ENCODE measurements at places on chromosomes 3 and 15.

DNA sequence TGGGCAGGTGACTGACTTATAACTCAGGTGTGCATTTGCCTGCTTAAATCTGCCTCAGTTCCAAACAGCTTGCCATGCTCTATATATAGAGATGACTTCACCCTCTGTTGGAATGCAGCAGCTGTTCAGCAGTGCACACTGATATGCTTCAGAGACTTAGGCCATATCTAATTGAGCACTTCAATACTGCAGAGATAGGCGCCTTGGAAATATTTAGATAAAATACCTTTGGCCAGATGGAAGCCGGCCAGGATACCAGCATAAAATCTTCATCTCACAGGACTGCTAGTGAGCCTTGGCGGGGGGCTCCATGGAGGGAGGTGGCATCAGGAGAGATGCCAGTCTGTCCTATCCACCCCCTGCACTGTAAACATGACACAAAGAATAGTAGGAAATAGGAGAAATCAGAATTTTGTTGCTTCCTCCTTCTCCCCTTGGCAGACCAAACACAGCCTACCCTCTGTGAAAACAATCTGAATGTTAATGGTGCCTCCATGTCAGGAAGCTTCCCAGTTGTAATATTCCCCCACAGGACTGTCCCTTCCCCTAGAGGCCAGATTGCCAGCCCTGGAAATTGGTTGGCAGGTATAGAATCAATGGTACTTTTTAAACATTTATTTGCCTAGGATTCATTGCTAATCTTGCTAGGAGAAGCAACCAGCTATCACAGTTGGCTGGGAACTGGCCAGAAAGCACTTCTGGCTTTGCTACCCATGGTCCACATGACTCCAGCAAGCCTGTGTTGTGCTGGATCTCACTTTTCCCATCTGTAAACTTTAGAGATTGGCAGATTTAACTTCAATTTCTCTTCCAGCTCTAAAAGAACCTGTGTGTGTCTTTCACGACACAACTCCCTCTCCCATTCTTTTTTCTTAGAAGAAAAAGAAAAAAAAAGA is 215.5 kb upstream of the KCNMB2 start:
- no peak for DNase-seq

- no peak for DNase-seq
These were observed 16.6 kb downstream of the EIF4E3 start for GRCh38 chr3:71708476-71709105.

DNA sequence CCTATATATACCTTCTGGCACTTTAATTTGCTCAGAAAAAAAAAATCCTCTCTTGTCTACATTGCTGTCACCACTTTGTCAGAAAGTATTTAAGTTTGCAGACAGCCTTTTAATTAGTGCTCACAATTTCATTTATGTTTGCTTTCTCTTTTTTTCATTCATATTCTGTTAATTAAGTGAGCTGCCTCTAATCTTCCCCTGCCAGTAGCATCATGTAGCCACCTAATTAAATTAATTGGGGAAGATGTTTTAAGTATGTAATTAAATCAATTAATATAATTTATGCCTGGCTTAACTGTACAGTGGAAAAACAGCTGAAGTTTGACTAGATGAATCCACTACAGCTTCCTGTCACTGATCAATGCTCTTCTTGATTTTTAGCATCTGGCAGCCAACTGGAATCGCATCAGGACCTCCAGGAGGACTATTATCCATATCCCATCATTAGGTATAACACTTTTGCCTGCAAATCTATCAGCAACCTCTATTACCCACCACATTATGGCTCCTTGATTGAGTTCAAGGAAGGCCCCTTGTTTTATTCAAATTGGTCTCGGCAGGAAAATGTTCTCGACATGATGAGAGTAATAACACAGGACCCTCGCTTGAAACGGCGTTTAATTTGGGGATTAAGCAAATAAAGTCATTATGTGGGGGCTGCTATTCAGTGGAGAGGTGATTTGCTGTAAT is 118.5 kb downstream of the IQCH start:
- no peak for DNase-seq

GRCh38 chr15:80404761-80405553 is 775 bp downstream of the ARNT2 start:
- no peak for DNase-seq

DNA sequence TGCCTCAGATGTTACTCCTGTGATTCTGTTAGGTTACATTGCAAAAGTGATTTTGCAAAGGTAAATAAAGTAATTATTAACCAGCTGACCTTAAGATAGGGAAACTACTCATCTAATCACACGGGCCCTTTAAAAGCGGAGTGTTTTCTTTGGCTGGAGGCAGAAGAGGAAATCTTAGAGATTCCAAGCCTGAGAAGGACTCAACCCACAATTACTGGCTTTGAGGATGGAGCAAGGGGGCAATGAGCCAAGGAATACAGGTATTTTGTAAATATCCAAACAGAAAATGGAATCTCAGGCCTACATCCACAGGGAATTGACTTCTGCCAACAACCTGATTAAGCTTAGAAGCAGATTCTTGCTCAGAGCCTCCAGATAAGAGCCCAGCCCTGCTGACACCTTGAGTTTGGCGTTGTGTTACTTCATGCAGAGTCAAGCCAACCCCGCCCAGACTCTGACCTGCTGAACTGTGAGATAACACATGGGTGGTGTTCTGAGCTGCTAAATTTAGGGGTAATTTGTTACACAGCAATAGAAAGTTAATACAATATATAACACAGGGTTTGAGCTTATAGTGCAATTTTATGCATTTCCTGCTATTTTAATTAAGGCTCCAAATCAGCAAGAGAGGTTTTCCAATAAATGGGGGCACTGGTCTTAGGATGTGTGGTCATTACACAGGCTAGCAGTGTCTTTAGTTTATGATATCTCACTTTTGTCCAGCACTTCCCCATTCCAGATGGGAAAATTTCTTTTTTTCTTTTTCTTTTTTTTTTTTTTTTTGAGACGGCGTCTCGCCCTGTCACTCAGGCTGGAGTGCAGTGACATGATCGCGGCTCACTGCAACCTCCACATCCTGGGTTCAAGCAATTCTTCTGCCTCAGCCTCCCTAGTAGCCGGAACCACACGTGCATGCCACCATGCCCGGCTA is 19.5 kb downstream of the NFKBIZ start:
- DNase-seq, result no peak

GRCh38 chr3:150972366-150973071 is at the start of gene CLRN1:
Gene CLRN1 (minus strand): TSS chr3:150972727. CDS start chr3:150972708, 19 bp downstream.
- DNase-seq, result no peak

DNA sequence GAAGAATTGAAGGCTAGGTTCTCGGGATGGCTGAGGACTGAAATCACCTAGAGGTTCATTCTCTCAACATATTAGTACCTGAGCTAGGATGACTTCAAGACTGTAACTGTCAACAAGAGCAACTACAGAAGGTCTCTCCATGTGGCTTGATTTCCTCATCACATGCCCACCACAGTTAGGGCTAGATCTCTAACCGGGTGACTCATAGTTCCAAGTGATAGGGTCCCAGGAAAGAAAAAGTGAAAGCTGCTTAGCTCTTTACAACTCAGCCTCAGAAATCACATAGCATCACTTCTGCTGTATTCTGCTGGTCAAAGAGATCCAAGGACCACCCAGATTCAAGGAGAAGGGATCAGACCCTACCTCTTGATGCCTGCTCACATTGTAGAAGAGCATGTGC is 165.4 kb upstream of the AGTR1 start:
- no peak for DNase-seq

GRCh38 chr15:82812994-82813393 is 3.6 kb downstream of the WHAMM start:
- no peak for DNase-seq

DNA sequence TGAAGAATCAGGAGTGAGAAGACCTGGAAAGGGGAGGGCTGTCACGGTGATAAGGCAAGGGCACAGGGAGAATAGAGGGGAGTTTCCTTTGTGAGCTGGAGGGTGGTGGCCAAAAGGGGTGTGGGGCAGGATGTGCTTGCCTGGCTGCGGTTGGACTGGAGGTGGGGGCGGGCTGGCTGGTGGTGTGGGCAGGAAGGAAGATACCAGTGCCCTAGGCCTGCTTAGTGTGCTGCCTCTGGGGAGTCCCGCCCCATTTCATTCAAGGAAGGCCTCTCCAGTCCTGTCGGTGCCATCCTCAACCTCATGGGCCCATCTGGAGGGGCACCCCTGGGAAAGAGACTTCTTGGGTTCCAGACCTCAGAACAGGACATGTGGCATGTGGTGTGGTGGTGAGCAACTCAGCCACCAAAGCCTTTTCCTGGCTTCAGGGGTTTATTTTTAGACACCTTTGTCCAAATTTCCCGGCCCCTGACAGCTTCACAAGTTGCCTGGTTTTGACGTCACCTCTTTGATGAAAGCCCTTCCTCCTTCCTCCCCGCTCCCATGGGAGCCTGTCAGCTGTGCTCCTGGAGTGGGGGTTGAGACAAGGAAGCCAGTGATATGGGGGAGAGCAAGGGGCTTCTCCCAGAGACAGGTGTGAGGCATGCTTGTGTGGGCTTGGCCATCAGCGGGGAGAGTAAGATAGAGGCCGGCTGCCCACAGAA is 15.6 kb downstream of the TEX264 start:
- peak; percentile 63 for DNase-seq

DNA sequence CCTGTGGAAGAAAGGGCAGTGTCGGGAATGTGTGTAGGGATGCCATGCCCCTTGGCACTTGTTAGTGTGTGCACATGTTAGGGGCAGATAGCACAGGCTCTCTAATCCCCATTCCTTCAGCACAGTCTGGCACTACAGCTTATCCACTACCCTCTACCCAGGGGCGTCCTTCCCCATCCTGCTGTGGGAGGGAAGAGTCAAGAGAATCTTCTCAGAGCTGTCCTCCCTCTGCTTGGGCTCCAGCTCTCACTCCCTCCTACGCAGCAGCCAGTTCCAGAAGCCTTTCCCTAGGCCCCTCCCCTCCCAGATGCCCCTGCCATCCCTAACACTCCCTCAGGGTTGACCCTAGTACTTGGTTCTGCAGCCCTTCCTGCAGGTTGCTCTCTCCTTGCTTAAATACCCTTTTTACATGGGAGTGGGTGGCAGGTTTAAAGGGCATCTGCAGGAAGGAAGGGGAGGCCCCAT is 815 bp upstream of the GRM2 start:
- DNase-seq, result no peak

GRCh38 chr3:96213393-96213792 is 601.0 kb upstream of the EPHA6 start:
- DNase-seq, result no peak

- DNase-seq, result no peak
These were observed 417.4 kb upstream of the MDFIC2 start for GRCh38 chr3:70729845-70730244.

- DNase-seq, result no peak
These were observed 296.7 kb downstream of the PLCL2 start for GRCh38 chr3:17181413-17181907.

DNA sequence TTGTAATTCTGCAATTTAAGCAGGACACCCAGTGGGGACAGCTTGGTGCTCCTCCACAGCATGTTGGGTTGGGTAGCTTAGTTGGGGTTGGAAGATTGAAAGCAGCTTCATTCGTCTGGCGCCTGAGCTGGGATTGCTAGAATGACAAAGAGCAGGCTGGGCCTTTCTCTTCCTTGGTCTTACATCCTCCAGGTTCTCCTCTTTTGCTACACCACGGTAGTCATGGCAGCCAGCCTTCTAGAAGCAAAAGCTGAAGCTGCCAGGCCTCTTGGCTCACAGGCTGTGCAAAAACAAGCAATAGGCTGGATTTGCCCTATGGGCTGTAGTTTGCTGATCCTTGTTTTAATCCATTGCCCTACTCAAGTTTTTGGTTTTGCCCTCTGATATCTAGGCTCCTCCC is 3.2 kb upstream of the ANXA2 start:
- DNase-seq, result no peak

DNA sequence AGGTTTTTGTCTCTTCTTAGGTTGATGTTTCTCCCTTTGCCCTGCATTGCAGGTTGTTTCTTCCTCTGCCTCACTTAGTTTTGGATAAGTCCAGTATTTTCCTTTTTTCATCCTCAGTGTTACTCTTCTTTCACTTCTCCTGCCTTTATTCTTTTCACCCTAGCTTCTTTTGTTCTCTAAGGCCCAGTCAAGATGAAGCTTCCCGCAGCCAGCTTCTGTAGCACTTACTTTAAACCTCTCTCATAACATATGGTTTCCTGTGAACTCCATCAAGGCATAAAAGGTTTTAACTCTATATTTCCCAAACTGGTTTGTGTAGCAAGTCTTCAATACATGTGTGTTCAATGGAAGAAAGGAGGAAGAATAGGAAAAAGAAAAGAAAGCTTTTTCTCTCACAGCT is 54.1 kb downstream of the TP63 start:
- no peak for DNase-seq

- no peak for DNase-seq
These were observed 186.8 kb downstream of the IL5RA start for GRCh38 chr3:2923390-2923789.

GRCh38 chr3:140251678-140252077 is 316.7 kb downstream of the CLSTN2 start:
- DNase-seq, result no peak

GRCh38 chr15:80418892-80419537 is 14.8 kb downstream of the ARNT2 start:
- DNase-seq, result no peak

DNA sequence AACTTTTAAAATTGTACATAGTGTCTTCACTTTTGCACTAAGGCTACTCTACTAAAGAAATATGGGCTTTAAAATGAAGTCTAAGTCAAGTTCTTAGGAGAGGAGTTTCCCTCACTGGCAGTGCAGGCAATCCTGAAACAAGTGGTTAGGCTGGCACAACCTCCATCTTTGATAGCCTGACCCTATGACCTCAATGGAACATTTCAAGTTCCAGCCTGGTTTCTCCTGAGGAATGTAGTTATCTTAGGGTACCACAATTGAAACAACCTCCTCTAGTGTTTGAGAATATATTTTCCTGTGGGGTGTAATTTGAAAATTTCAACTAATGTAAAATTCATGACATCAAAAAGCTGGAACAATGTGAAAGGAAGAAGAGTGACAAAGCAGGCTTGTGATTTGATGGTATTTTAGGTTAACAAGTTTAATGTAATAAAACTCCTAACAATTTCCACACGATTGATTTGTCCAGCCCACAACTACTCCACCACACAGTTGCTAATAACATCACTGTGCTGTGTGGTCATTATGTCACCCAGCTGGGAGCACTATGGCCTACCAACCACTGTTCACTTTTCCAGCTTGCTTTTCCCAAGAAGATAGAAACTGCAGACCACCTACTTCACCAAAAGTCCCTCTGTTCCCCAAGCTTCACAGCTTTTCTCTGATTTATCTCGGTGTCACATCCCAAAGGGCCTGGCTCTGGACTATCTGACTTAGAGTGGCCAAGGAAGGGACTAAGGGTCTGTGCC is 1.8 kb downstream of the WWTR1 start:
- DNase-seq, result no peak

GRCh38 chr3:172915911-172916514 is 165.5 kb downstream of the ECT2 start:
- no peak for DNase-seq

- DNase-seq, result no peak
These were observed 5.4 kb upstream of the RAB6B start for GRCh38 chr3:133901083-133901482.
